ENCODE measurements at places on chromosomes 4 and X.

- DNase-seq, result no peak
Observed at GRCh38 chrX:74085642-74086236, 218.2 kb upstream of the ZCCHC13 start.

DNA sequence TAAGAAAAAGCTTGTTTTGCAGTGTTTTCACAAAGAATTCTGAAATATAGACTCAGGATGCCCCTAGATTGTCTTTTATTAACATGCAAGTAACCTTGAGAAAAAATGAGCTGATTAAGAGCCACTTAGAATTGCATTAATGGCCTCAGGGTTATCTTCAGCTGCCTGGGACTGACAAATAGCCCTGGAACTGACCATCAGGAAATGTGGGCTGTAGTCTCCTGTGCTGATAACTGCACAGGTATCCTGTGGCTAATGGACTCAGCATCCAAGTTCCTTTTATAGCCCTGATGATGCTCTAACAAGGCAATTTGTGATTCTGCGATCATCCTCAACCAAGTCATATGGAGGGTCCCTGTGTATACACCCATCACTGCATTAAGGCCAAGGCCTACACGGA, 17.0 kb downstream of the CA5B start:
- no peak for DNase-seq

- DNase-seq, result no peak
Observed at GRCh38 chr4:158015241-158015640, 157.6 kb downstream of the GASK1B start.

GRCh38 chr4:113223001-113223400, 173.5 kb downstream of the ANK2 start:
- DNase-seq, result no peak

DNA sequence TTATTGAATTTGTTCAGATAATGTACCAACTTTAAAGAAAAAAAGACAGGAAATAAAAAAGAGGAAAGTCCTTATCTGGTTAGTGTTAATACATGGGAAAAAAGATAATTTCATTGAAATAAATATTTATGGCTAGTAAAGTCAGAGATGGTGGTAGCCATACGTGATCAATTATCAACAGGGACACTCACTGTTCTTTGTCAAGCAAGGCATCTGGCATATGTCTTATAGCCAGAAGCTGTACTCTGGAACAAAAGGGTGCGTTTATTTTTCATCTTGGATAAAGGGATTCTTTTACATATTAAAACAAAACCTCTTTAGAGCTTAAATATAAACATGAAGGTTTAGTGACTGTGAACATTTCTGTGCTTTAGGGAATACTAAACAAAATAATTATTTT, 26.7 kb downstream of the HDX start:
- DNase-seq, result no peak

- no peak for DNase-seq
Observed at GRCh38 chrX:49754233-49754857, 58.6 kb upstream of the PAGE1 start.

- no peak for DNase-seq
Observed at GRCh38 chr4:80615099-80615498, 279.6 kb downstream of the CFAP299 start.

GRCh38 chrX:20663336-20663735, 396.6 kb upstream of the RPS6KA3 start:
- no peak for DNase-seq

DNA sequence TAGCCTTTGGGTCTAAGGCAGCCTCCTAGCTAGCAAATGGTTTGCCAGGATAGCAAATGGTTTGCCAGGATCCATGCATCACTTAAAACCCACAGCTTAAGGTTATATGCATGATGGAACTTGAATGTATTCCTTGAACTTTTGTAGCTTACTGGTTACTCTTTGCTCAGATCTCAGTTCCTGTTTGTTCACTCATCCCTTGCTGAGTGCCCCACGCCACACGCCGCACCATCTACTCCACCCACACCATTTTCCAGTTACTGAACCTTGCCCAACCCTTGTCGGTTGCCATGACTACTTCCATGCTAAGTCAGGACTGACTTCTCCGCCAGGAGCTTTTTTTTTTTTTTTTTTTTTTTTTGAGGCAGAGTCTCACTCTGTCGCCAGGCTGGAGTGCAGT, 29.5 kb upstream of the XIAP start:
- DNase-seq, result no peak

- DNase-seq, result no peak
Observed at GRCh38 chr4:121712001-121712651, 15.3 kb upstream of the ANXA5 start.

DNA sequence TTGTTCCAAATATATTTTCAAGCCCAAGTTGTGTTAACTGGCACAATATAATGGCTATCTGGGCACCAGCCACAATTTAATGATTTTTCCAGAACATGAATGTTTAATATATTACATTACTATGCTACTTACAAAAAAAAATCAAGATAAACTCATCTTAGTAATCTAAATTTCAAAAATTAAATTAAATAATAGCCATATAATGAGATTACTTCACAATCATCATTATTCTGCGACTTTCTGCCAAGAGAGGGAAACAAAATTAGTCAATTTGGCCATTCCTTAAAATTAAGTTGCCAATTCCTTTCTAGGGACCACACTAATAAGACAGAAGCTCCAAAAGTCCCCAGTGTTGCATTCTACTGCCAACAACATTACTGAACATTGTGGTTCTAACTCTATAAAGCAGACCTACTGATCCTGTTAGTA, 7.5 kb downstream of the NEK1 start:
- no peak for DNase-seq

DNA sequence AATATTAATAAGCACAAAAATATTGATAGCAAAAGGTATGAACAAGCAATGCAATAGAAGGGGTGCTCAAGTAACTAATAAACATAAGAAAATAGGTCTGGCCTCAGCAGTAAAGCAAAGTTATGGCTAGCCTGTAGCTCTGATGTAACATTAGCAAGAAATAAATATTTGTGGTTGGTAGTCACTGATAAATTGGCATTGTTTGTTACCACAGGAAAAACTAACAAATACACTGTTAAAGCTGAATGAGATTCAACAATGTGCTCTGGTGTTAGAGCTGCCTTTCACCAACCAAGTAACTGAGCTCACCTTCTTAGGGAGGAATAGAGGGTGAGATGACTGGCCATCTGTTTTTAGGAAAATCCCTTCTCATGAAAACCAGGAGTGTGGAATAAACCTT, 71.4 kb downstream of the AREG start:
- DNase-seq, result no peak

DNA sequence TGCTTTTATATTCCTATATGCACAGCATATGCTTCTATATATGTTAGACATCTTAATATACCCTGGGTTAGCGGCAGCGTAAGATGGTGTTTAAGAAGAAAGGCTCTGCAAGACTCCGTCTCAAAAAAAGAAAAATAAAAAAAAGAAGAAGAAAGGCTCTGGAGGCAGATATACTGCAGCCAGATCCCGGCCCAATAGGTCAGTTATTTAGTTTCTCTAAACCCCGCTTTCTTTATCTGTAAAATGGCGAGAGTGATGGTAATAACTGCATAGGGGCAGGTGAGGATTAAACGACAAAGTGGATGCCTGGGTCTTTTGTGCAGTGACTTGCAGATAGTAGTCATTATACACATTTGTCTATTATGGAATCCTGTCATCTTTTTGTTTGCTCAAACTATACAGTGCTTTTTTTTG, 115.2 kb downstream of the NAA11 start:
- DNase-seq, result no peak

GRCh38 chr4:8267077-8267476, 2.5 kb upstream of the HTRA3 start:
- DNase-seq, result peak; percentile 7

DNA sequence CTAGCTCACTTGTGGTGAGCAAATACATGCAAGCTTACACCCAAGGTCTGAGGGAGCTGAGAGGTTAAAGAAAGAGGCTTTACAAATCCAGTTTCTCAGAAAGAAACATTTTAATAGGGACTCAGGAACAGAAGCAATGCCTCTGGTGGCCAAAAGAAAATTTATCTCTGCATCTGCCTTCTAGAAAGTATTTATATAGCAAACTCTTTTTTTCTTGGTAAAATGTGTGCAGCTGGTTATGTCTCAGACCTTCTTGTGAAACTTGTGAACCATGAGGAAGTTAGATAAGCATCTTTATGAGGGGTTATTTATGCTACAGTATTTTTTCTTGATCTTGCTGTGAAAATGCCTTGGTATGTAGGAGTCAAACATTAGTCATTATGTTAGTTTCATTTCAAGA, 48.5 kb upstream of the CYSLTR1 start:
- no peak for DNase-seq

DNA sequence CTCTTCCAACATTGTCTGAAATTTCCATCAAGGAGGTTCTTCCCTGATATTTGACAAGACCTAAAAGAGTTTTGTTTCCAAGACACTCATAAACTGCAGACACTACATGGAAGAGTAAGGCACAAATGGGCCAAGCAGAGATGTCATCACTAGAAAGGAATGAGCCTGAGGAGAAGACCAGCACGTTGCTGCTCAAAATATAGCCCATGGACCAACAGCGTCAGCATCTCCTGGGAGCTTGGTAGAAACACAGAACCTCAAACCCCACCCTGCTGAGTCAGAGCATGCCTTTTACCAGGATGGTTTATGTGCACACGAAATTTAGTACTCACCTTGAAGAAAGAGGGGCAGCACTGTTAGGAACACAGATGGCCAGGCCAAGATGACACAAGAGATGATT, 128.7 kb upstream of the MID1 start:
- DNase-seq, result no peak

DNA sequence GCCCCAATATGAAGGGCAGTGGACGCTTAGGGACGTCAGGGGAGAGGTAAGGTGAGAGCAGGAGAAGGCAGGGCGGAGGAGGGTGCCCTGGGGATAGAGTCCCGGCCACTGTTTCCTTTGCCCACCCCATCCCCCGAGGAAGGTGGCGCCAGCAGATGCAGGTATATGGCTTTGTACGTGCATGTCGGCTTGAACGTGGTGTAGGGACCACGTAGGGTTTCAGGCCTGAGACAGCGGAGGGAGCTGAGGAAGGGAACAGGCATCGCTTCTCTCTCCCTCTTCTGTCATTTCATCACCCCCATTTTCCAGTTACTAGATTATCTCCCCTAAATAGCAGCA, 97.9 kb downstream of the PHKA2 start:
- no peak for DNase-seq

GRCh38 chr4:73770917-73771316, 30.5 kb downstream of the CXCL8 start:
- no peak for DNase-seq

GRCh38 chrX:110847334-110847733, 51.7 kb upstream of the CHRDL1 start:
- peak; percentile 28 for DNase-seq

DNA sequence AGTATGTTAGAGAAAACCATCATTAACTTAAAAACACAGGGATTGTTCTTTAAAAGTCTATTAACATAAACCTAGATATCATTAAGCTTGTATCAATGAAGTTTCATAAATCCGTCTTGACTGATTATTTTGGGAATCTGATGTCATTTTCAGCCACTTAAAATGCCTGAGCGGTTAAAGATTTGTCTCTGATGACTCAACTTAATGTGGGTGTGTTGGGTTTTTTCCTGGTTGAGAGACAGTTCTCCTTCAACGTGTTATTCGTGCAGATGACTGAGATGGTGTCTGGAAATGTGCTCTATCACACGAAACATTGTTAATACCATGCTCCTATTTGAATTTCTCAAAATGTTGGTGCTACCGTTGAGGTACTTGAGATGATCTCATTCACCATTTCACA, 227.3 kb upstream of the TENM3 start:
- no peak for DNase-seq

GRCh38 chr4:26056406-26056805, 142.4 kb downstream of the SMIM20 start:
- DNase-seq, result no peak

- peak; percentile 74 for DNase-seq
Observed at GRCh38 chr4:176883681-176884418, 91.1 kb upstream of the VEGFC start.
